Mesothelial cell of epicardium (in vitro differentiated cells): ENCODE measurements at places on chromosomes 1 and 21. TPM values are rescaled to one million over a fixed set of nuclear protein-coding genes. Genes with fewer than 3 reads are reported as not detected.

DNA sequence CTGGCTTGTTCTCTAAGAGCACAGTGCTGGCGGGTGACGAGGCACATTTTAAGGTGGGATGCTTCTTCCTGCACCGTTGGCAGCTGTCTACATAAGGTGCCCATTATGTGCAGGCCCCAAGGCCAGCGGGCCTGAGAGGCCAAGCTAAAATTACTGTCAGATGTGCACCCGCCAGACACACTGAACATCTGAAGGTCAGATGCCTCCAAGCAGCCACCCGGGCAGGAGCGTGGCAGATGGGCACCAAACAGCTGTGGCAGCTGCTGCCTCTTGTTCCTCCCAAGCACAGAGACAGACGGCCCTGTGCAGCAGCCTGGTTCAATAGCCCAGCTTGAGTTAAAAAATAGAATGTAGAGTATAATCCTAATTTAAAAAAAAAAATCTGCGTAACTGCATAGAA, 211.9 kb upstream of the EDN2 start:
- no peak for DNase-seq
- H3K4me1 ChIP-seq, result no peaks in the 10 kb centered on the region
- H3K27me3 ChIP-seq, result no peaks in the 10 kb centered on the region
- H3K27ac ChIP-seq, result no peak overlapping the region
- no peak overlapping the region for H3K4me3 ChIP-seq
- no peaks in the 10 kb centered on the region for H3K36me3 ChIP-seq

- H3K36me3 ChIP-seq, result no peaks in the 10 kb centered on the region
- H3K4me1 ChIP-seq, result peaks cover 23% of the 10 kb centered on the region
- H3K4me3 ChIP-seq, result no peak overlapping the region
- no peak for DNase-seq
Observed at GRCh38 chr1:153572569-153573015, 6.9 kb upstream of the S100A2 start.

GRCh38 chr1:180778782-180779398, 133.8 kb upstream of the KIAA1614 start:
- H3K36me3 ChIP-seq, result no peaks in the 10 kb centered on the region
- H3K4me3 ChIP-seq, result no peak overlapping the region
- no peak overlapping the region for H3K27ac ChIP-seq
- peaks cover 4% of the 10 kb centered on the region for H3K4me1 ChIP-seq
- DNase-seq, result no peak
- no peaks in the 10 kb centered on the region for H3K27me3 ChIP-seq

- DNase-seq, result no peak
- no peak overlapping the region for H3K27ac ChIP-seq
- H3K4me1 ChIP-seq, result peaks cover 42% of the 10 kb centered on the region
- peaks cover 16% of the 10 kb centered on the region for H3K27me3 ChIP-seq
- H3K4me3 ChIP-seq, result no peak overlapping the region
Observed at GRCh38 chr1:119862276-119862675, 34.0 kb downstream of the ADAM30 start.

GRCh38 chr1:238558156-238558555, 667.4 kb upstream of the ZP4 start:
- H3K36me3 ChIP-seq, result no peaks in the 10 kb centered on the region
- DNase-seq, result no peak
- H3K4me1 ChIP-seq, result no peaks in the 10 kb centered on the region
- H3K27ac ChIP-seq, result no peak overlapping the region

DNA sequence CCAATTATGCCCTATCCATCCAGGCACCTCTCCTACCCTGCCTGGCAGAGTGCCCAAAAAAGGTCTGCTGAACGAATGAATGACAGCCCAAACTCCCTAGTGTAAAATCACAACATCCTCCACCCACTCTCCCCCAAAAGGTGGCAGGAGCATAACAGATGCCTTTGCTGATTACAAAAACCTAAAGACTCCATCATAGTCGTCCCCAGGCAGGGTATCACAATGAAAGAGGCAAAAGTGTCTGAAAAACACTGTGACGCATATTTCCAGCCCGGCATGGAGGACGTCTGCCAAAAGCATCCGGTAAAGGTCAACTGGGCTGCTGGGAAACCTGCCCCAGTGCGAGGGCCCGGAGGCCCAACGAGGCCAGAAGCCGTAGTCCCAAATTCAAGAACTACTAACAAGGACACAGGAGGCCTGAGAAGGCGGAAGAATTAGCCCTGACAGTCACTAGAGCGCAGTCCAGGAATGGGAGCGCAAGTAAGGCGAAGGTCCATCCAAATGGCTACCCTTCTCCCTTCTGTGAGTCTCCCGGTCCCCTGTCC, 576 bp downstream of the SMIM12 start:
- peaks cover 21% of the 10 kb centered on the region for H3K27me3 ChIP-seq
- DNase-seq, result no peak
- peak overlapping the region; percentile 93 for H3K4me3 ChIP-seq
- H3K27ac ChIP-seq, result peak overlapping the region; percentile 85

DNA sequence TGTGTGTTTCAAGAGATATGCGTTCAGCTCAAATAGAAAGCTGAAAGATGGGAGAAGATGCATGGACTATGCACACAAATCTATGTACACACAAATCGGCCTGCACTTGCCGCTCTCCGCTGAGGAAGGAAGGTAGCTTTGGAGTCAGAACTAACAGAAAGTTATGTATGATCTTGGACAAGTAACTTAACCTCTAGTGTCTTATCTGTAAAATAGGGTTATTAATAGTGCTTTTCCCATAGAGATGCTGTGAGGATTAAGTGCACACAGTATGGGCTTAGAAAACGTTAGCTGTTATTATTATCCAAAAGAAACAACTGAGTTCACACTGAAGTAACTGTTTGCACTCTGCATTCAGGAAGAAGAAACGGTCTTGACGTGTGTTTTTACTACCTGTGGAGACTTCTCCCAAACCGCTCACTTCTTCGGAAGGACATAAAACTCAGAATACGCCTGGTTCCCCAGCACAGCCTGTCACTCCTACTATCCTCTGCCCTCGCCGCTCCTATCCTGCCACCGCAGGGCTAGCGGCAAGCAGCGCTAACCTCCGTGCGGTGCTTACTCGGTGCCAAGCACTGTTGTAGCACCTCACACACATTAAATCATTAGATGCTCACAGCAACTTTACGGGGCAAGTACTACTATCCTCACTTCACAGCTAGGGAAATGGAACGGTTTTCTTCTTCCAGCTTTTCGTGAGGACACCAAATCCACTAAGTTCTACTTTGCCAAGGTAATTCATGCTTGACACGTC, 1.3 kb downstream of the TGFBR3 start:
- no peaks in the 10 kb centered on the region for H3K36me3 ChIP-seq
- peaks cover 31% of the 10 kb centered on the region for H3K27me3 ChIP-seq
- peak overlapping the region; percentile 89 for H3K4me3 ChIP-seq

GRCh38 chr1:226429858-226430715, 22.2 kb upstream of the PARP1 start:
- H3K27me3 ChIP-seq, result peaks cover 2% of the 10 kb centered on the region
- peaks cover 6% of the 10 kb centered on the region for H3K4me1 ChIP-seq
- H3K27ac ChIP-seq, result no peak overlapping the region
- no peak for DNase-seq
- no peak overlapping the region for H3K4me3 ChIP-seq
- no peaks in the 10 kb centered on the region for H3K36me3 ChIP-seq

GRCh38 chr1:171343727-171344472, 29.9 kb downstream of the FMO4 start:
- DNase-seq, result no peak
- H3K27me3 ChIP-seq, result peaks cover 1% of the 10 kb centered on the region
- no peak overlapping the region for H3K4me3 ChIP-seq
- H3K27ac ChIP-seq, result no peak overlapping the region
- peaks cover 4% of the 10 kb centered on the region for H3K4me1 ChIP-seq

DNA sequence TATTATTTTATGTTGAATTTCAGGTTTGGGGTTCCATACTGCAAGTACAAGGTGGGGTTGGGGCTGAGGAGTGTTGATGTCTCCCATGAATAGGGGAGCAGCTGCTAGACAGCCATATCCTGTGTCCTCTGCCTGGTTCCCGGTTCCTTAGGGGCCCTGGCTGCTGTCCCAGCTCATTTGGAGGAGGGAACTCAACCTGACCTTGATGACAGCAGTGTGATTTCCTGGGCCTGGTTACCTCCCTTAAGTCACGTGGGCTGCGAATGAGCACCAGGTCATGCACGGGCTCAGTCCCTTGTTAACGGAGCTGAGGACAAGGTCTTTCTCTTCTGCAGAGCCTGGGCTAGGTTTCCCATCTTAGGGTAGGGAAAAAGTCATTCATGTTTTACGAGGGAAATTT, 85.1 kb downstream of the MTR start:
- DNase-seq, result no peak
- no peak overlapping the region for H3K4me3 ChIP-seq
- H3K27me3 ChIP-seq, result no peaks in the 10 kb centered on the region
- no peak overlapping the region for H3K27ac ChIP-seq

SCAMP3 gene
- 46.8 to 50.5 TPM (median 49.8 TPM) in 3 replicates for total RNA-seq

RAB3B gene
- 3.8 to 4.0 TPM (median 3.9 TPM) in 3 replicates for total RNA-seq

VHLL gene
- total RNA-seq, result 0.42 TPM in 1 of 3 replicates, not detected in the others

BTBD19 gene
- total RNA-seq, result 33.6 to 43.7 TPM (median 38.3 TPM) in 3 replicates

TDRD10 gene
- 0.18 to 0.69 TPM (median 0.31 TPM) in 3 replicates for total RNA-seq

KCND3 gene
- total RNA-seq, result 0.31 to 0.47 TPM (median 0.42 TPM) in 3 replicates

CR1L gene
- not detected in 3 replicates for total RNA-seq
